ENCODE measurements at places on chromosomes 2 and 18.

- DNase-seq = no peak
These were observed 11.6 kb downstream of the RAB12 start for GRCh38 chr18:8620845-8621244.

DNA sequence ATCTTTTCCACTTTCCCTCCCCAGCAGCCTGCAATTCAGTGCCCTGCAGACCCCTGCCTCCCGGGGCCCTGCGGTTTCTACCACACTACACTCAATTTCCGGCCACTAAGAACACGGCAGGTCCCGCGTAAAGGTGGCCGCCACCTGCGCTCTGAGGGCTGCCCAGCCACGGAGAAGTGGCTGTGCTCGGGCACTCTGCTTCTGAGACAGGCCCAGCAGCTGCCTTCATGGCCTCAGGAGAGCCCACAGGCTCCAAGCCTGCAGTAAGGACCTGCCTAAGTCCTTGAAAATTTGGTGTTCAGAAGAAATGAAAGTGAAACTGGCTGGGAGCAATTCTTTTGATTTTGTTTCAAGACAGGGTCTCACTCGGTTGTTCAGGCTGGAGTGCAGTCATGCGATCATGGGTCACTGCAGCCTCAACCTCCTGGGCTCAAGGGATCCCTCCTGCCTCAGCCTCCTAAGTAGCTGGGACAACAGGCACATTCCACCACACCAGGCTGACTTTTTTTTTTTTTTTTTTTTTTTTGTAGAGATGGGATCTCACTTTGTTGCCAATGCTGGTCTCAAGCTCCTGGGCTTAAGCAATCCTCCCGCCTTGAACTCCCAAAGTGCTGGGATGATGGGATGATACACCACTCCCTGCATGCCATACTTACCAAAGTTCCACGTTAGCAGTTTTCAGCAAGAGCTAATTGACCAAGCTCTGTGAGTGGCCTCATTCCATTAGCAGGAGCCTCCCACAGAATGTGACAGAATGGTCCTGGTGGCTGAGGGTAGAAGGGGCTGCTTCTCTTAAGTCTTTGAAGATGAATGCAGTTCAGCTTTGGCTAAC lies 14.6 kb upstream of the ALPP start:
- DNase-seq = no peak

DNA sequence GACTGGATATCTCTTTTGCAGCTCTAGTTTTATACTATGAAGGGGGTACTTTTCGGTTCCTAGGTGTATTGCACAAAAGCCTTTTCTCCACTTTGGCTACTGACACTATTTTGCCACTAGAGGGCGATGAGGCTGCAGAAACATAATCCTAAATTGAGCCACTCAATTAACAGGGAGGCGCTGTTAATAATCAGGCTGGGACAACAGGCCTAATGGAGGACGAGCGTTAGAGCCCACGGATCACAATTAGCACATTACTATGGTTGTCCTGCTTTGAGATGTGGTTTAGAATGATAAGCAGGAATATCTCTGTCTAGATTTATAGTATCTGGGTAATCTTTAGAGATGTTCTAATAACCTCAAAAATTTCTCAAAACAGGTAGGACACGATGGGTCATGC lies 62.2 kb upstream of the PMAIP1 start:
- DNase-seq = peak; percentile 21

- no peak for DNase-seq
These were observed 230.7 kb upstream of the CCDC68 start for GRCh38 chr18:55189972-55190371.

DNA sequence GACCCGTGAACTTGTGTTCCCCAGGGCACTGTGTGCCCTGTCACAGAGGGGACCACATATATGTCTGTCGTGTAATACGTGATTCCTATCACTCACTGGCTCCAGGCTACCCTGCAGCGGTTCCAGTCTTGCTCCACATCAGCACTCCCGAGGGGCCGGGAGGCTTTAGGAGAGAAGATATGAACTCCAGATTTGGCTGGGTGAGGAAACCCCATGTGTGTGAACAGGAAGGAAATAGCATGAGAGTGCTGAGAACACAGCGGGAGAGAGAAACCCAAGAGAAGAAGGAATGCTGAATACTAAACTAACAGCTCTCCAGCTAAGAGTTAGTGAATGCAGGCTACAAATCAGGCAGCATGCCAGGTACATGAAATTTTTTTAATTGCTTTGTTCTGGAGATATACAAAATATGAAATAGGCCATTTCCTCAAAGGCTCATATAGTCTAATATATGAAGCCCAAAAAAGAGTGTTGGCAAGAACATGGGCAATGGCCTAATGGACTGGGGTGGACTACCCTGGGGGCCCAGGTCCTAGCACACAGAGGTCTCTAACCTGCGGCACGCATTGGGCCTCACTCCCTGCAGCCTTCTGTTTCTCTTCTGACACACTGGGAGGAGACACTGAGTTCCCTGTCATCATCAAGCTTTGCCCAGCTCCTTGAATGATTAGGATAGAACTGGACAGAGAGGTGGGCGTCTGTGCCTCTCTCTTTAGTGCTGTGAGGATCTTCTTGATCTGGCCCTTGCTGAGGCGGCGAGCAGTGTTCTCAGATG lies 372.8 kb upstream of the RAB6C start:
- DNase-seq = no peak

- no peak for DNase-seq
These were observed 65.8 kb downstream of the SUMO1 start for GRCh38 chr2:202172439-202173211.

DNA sequence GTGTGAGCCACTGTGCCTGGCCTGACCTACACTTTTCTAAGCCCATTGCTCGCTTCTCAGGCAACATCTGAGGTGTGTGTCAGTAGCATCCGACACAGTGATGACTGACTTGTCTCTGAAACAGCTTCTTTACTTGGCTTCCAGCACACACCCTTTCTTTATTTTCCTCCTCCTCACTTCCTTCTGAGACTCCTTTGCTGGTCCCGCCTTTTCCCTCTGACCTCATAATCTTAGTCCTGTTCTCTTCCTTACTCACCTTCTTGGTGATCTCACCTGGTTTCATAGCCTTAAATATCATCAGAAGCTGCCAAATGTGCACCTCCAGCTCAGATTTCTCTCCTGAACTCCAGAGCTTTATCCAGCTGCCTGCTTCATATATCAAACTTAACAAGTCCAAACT lies 66.6 kb upstream of the PELI1 start:
- no peak for DNase-seq

DNA sequence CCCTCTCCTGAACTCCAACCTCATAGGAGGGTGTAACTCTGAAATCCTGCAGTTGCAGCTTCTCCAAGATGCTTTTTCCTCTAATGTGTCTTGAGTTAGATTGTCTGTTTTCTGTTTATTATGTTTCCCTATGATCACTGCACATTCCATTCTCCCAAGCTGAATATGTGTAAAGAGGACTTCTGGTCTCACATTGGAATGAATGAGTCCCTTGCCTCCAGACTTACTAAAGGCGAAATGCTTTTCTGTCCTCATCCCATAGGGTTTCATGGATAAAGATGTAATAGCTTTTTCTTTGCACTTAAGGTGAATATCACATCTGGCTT lies 35.5 kb upstream of the CYP27A1 start:
- no peak for DNase-seq

GRCh38 chr2:222239091-222239490 lies 59.7 kb downstream of the PAX3 start:
- DNase-seq = no peak

- DNase-seq = no peak
These were observed 62.7 kb upstream of the KIF5C start for GRCh38 chr2:148812306-148812705.

- no peak for DNase-seq
These were observed 139.3 kb upstream of the DOK6 start for GRCh38 chr18:69261406-69261805.

GRCh38 chr2:227939271-227940027 lies 68.0 kb downstream of the DAW1 start:
- DNase-seq = no peak

DNA sequence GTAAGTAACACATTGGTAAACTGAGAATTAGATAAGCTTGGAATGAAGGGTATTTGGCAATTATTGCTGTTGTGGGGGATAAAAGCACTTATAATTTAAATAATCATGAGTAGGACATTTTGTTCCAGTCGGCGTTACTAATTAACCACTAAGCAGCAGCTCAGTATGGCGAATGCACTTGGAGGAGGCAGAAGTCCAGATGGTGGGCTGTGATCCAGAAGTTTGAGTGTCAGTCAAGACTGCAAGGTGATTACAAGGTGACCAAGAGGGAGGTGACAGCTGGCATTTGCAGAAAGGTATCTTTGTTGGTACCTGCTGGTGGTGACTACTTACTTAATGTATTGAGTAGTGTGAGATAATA lies 643.6 kb upstream of the FAM98A start:
- DNase-seq = no peak

DNA sequence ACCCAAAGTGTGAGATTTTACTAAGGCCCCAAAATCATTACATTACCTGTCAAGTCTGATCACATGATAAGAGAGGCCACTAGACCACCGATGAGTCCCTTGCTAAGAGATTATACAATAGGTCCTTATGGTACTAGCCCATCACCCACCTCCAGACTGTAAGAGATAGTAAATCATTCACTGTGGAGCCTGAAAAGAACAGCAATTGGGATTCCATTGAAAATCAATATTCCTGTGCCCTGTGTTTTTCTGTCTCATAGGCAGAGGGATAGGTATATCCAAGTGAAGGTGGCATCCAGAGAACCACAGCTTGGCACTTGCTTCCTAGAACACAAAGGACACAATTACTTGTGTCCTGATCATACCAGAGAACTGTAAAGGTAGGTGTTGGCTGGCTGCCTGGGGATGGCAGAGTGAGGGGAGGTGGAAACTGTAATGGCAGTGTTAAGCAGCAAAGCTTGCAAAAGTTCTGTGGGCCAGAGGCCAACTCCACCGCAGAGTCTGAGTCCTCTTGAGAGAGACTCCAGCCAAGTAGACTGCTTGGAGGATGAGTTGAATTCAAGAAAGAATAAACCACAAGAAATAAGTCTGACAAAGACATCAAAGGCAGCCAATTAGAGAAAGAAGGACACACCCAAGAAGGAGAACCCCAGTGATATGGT lies 102.0 kb upstream of the PIEZO2 start:
- DNase-seq = no peak

DNA sequence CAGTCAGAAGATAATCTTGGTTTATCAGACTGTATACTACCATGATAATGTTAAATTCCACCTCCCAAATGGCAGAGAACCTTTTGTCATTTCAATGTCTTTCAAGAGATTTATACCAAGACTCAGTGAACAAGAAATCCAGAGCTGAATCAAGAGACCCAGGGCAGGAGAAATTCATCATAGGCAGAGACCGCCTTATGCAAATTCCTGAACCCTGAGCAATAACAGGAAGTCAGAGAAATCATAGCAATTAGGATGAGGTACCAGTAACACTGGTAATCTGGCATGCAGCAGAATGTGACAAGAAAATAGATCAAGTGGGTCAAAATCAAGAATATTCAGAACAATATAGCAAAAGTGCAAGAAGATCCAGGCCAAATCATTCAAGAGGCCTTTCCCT lies 412.4 kb upstream of the LRATD1 start:
- no peak for DNase-seq

GRCh38 chr2:97267411-97268074 lies 154.6 kb downstream of the ANKRD36 start:
- no peak for DNase-seq

DNA sequence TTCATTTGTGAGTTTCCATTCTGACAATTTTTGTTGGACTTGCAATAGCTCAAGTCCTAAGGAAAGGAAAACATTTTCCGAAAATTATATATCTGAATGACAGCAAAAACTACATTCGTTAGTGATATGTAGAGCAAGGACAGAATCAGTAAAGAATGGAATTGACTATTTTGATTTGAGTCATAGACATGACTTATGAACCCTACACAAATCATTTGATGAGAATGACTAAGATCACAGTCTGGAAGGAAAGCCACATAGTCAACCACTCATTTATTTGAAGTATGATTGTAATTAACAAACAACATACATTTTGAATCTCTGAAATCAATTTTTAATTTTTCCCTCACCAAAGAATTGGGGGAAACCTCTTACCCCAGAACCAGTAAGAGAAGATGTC lies 231.6 kb upstream of the CRIM1 start:
- DNase-seq = no peak

- no peak for DNase-seq
These were observed 20.3 kb downstream of the KCNG2 start for GRCh38 chr18:79818036-79818435.

GRCh38 chr2:127735537-127736399 lies 34.5 kb downstream of the SFT2D3 start:
- DNase-seq = no peak

GRCh38 chr2:24704692-24705091 lies 88.5 kb downstream of the PTRHD1 start:
- DNase-seq = no peak

DNA sequence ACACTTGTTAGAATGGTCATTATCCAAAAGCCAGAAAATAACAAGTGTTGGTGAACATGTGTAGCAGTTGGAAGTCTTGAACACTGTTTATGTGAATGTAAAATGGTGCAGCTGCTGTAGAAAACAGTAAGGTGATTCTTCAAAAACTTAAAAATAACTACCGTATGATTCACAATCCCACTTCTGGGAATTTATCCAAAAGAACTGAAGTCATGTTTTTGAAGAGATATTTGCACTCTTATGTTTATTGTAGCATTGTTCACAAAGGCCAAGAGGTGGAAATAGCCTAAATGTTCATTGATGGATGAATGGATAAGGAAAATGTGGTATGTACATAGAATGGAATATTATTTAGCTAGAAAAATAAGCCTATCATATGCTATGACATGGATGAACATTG lies 6.3 kb upstream of the SPP2 start:
- no peak for DNase-seq

DNA sequence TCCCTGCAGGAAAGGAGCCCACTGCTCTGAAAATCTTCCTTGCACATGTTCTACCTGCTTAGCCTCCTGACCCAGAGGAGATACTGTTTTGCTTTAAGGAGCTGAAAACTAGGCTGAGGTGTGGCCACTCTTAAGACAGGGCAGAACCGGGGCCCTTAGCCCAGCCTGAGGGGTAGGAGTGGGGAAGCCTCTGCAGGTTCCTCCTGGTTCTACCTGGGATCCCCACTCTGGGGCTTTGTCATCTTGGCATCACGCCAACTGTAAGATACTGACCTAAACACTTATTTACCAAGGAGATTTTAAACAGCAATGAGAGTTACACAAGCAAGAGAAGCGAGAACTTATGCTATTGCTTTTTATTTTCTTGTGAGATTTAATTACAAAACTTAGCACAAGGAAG lies 86.9 kb downstream of the KCTD1 start:
- no peak for DNase-seq

DNA sequence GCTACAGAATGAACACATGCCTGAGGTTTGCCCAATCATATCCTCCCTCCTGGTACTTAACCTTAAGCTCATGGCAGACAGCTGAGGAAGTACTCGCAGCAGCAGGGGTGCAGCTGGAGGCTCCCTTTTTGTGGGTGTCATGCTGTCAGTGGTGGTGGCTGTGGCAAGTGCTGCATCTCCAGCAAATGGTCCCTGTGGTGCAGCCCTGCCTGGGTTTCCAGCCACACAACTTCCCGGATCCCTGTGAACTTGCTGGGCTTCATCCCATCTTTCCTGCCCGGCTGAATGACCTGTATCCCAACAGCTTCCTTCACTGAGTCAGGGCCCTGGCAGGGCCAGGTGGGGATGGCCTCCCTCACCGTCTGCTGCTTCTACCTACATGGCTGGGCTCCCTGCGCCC lies 5.0 kb downstream of the TMEM185B start:
- DNase-seq = no peak

All from stimulated activated CD8-positive, alpha-beta memory T cell treated with anti-CD3 and anti-CD28 coated beads, Interleukin-4, amount 100 ng/mL, for 4 hours (primary cell).